Activated CD4-positive, alpha-beta T cell treated with anti-CD3 and anti-CD28 coated beads, Interleukin-2, amount 50 U/mL, for 24 hours (primary cell): ENCODE measurements at places on chromosomes 4 and X.

DNA sequence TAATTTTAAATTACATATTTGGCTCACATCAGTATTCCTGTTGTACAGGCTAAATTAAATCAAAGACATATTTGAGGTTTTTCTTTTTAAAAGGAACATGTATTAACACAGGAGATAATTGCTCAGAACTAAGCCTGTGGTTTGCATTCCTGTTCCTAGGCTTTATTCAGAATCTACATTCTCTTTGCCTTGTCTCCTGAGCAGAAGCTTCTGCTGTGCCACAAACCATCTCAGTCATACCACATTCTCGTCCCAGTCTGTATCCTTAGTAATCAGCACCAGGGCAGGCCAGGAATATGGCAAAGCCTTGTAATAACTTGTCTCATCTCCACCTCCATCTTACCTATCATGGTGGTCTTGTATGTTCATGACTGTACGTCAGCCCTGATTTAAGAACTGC lies 162.8 kb downstream of the ARHGAP24 start:
- no peak for DNase-seq

DNA sequence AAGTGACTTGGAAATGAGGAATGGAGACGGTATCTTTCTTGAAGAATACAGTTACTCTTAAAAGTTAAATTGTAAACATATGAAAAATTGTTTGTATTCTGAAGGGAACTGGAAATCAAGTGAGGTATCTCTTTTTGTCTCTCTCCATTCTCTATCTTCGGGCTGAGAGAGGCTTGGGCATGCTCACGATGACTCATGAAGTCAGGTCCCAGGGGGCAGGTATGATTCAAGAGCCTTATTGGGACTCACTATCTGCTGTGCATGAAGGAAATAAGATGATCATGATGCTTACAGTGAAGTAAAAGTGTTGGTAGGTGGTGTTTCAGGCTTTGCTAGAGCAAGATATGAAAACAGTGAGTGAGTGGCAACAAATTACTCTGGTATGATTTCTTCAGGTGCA lies 200.4 kb upstream of the PITX2 start:
- no peak for DNase-seq

GRCh38 chr4:115678425-115678941 lies 565.1 kb upstream of the NDST4 start:
- DNase-seq = no peak

DNA sequence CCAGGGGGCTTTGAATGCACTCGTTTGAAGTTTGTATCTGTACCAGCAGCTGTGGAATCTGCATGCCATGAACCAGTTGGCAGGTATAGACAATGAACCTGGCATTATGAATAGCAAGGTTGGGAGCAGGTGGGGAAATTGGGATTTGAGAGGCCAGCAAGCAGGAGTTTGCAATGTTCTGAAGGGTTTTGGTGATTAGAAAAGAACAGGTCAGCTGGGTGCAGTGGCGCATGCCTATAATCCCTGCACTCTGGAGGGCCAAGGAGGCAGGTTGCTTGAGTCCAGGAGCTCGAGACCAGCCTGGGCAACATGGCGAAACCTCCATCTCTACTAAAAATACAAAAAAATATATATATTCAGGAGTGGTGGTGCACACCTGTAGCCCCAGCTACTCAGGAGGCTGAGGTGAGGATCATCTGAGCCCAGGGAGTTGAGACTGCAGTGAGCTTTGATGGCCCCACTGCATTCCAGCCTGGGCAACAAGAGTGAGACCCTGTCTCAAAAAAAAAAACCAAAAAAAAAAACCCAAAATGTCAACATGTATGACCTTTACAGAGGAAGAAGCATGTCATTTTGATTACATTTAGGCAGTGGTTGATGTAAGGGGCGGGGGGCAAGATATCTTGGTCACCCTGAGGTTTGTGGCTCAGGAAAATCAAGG lies 63.9 kb downstream of the TSC22D3 start:
- DNase-seq = no peak
